ENCODE measurements at places on chromosomes 2 and 18.
A peak's percentile ranks its signal among the peaks of the same experiment; 100 is the strongest.

GRCh38 chr2:190996947-190997346 is 17.0 kb downstream of the STAT1 start:
- DNase-seq, result no peak

DNA sequence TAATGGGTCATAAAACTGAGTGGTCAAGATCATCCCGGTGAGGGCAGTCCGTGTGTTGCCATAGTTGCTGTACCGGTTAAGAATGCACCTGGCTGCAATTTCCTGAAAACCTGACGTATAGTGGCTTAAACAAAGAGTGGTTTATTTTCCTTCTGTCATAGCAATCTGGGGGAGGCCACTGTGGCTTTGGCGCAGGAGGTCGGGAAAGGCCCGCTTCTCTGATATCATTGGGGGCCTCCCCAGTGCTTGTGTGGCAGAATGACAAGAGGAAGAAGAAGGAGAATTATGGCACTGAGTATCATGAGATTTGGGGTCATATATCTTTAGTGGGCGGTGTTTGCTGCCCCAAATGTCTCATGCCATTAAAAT is 4.4 kb downstream of the C2orf92 start:
- no peak for DNase-seq

DNA sequence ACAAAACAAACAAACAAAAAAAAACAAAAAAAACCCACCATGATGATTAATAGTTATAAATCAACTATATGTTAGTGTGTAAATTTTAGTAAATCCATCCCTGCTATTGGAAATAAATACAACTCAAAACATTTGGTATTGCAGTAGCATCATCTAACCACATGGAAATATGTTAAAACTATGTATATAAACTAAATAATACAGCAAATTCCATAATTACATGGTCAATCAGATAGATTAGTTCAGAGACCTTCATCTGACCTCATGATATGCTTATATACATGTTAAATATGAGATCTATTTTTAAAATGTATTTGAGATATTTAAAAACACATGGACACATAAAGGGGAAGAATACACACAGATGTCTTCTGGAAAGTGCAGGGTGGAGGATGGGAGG is 384.2 kb downstream of the TMX3 start:
- DNase-seq, result no peak

DNA sequence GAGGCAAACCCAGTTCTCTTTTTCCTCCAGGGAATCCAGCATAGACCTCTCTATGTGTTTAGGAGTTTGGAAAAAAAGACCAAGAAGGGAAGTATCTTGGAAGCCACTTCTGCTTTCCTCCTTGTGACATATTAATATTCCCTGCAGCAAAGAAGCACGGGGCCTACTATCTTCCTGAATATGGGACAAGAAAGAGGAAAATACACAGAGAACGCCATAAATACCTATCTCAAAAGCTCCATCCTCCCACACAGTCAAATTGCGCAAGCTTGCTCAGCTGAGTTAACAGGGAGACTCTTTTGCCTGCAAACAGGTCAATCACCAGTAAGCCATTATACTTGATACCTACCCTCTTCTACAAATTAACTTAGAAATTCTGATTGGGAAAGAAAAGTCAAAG is 16.7 kb upstream of the RAPH1 start:
- DNase-seq, result peak; percentile 27

DNA sequence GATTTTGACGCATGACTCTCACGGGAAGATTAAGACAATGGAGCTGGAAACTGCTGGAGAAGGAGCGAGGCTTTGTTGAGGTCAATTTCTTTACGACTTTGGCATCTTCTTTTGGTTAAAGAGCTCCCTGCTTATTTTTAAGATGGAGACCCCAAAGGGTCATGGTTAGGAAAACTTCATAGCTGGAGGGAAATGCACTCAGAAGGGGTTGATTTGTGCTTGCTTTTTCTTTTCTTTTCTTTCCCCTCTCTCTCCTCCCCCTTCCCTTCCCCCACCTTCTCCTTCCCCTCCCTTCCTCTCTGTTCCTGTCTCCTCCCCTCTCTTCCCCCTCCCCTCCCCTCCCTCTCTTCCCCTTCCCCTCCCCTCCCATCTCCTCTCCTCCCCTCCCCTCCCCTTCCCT is 79.0 kb downstream of the TNP1 start:
- DNase-seq, result no peak

DNA sequence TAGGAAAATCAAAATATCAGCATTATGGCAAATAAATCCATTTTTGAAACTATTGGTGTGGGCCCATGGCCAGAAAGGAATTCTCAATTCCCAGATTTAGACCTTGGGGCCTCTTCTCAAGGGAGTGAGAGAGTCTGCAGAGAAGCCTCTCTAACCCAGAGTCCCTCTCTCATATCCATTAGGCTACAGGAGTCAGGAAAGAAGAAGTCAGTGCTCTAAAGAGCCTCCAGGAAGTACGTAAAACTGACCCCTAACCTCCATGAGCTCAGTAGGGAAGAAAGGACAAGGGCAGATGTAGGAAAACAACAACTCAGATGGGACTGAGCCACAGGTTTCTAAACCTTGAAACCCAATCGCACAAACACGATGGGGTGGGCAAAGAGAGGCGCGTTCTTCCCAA is 479.9 kb upstream of the TNP1 start:
- no peak for DNase-seq

DNA sequence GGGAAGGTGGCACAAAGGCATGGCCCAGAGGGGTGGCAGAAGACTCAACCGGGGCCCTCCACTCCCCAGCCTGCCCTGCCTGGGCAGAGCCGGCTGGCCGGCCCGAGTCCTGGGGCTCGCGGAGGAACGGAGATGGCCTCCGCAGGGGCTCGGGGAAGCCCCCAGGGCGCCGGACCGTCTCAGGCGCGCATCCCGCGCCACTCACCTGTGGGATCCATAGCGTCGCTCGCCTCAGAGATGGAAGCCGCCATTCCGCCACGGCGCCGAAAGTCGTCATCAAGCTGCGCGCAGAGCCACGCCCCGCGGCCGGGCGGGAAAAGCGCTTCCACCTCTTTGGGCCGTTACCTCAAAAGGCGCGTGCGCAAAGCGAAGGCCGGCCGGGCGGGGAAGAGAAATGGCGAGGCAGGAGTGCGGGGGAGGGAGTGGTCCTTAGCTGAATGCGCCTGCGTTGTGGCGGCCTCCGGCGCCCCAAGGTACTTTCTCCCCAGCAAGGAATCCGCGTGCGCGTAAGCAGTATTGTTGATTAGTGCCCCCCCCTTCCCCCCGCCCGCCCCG is at the start of gene SMPD4:
Gene SMPD4, minus strand, starts transcription at position 278 of the 555 bp plus-strand sequence. CDS start 5,010 bp downstream, outside the sequence.
- peak; percentile 91 for DNase-seq

DNA sequence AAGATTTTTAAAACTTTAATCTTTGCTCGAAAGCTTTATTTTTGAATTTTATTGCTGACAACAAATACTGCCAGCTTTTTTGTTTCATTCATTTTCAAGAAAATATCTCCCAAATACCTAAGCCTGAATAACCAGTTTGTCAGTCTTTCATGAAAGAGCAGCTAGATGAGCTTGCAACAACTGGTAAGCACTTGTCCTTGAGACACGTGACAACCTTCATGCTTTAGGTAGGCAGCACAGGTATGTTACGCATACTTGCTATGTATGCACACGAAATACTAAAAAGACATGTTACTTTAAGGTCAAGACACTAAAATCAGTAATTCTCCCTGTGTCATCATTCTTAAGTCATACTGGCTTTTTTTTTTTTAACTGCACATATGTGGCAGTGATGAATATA is 12.3 kb downstream of the CEBPZ start:
- DNase-seq, result no peak

- no peak for DNase-seq
Observed at GRCh38 chr2:129731907-129732629, 247.4 kb upstream of the RAB6C start.

- DNase-seq, result peak; percentile 71
Observed at GRCh38 chr2:218387369-218388194, 5.5 kb downstream of the SLC11A1 start.

- no peak for DNase-seq
Observed at GRCh38 chr2:42949125-42949524, 156.7 kb upstream of the HAAO start.

DNA sequence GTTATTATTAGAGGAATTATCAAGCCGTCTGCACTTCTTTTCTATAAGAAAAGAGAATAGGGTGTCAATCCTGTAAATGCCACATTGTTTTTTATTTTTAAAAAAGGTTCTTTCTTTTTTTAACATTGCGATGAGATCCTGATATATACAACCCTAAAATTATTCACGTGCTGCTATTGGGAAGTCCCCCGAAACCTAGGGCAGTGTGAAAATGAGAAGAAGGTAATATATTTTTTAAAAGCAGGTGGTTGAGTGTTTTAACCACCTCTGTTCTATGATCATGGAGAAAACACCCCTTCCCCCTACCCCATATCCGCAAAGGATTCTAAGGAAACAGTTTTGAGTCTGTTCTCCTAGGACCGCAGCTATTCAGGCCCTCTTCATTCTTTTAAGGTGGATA is 94.5 kb upstream of the KLHL14 start:
- no peak for DNase-seq

DNA sequence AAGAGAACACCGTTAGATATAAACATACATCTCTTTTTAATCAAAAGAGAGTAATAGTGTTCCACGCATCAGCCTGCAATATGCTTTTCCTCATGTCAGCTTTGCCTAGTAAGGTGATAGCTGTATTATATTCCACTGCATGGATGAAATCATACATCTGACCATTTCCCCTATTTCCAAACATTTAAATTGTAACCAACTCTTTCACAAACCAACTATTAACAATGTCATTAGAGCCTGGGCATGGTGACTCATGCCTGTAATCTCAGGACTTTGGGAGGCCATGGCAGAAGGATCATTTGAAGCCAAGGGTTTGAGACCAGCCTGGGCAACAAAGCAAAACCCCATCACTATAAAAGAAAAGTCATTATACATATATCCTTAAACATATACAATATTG is 284.8 kb downstream of the BCL11A start:
- no peak for DNase-seq

DNA sequence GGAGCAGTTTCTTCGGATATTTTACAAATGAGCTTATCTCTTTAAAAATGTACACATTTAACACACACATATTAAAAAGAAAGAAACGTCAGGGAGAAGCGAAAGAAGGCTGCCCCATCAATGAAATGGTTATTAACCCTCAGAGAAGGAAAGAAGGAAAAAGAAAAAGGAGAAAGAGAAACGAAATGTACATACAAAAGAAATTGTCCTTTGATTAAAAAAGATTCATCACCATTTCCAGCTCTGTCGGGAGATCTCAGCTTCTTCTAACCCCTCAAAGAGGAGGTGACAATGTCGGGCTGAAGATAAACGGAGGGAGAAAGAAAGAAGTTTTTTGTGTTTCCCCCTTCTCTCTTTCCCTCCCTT is 1.5 kb downstream of the IKZF2 start:
- no peak for DNase-seq

GRCh38 chr2:166360906-166361305 is 14.8 kb downstream of the SCN9A start:
- no peak for DNase-seq

GRCh38 chr2:236986524-236987330 is 99.0 kb upstream of the COPS8 start:
- DNase-seq, result no peak

DNA sequence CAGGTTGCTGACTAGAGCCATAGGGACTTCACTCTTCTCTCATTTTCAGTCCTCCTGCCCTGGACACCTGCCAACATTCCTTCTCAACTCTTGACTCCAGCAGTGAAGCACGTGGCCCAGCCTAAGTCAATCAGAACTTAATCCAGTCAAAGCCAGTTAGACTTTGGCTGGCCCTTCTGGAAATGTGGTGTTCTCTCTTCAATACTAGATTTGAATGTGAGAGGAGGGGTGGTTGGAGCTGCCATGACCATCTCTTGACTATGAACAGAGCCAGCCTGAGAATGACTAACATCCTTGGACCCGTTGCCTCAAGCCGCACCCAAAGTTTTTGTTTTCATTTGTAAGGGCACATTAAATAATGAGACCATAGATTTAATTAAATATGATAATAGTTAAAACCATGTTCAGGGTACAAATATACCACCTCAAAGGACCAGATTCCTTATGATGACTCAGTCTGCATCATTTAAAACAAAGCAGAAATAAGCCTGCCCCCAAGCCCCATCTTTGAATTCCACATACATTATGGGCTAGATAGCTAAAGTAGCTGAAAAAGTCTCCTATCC is 49.7 kb upstream of the RASGRP3 start:
- DNase-seq, result peak; percentile 72

DNA sequence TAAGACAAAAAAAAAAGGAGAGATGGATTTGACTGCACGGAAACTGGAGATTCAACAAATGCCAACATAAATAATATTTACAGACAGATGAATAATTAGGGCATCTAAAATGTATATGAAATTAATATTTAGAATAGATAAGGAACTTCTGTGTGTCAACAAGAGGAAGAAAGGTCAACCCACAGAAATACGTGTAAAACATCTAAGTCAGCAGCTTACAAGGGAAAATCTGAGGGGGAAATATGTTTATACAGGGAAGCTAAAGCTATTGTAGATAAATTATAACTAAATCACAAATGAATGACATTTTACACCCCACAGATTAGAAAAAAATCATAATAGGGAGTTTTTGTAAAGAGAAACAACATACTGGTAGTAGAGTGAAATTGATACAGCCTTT is 159.9 kb downstream of the PIEZO2 start:
- DNase-seq, result no peak

DNA sequence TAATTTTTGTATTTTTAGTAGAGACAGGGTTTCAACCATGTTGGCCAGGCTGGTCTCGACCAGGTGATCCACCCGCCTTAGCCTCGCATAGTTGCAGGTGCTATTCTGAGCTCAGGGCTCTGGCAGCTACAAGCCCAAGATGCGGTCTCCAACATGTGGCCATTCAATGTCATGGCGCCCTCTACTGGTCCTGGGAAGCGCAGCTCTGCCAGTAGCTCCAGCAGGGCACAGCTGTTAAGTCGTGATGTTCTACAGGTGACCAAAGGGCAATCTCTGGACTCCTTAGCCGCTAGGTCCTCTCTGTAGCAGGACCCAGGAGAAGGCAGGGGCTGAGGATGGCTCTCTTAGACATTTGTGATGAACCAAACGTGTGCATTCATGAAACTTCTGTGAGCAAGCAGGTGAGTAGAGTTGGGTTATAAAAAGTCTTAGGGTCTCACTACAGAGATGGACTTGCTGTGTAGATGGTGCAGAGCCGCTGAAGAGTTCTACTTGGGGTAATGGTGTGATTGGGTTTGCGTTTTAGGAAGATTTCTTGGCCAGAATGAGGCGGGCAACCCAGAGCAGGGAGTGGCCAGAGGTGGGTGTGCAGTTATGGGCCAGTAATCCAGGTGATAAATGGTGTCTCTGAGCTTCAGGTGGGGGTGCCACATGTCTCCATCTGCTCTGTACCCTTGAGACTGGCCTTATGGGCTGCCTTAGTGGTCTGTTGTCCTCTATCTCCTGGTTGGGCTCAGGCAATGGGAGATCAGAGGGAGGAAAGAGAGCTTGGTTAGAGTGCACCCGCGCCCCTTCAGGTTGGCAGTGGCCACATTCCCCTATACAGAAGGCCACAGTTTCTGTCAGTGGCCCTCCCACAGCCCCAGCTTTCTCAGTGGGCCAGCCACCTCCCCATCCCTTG is 31.0 kb downstream of the IL37 start:
- peak; percentile 67 for DNase-seq

GRCh38 chr2:135198481-135198880 is 146.4 kb downstream of the RAB3GAP1 start:
- no peak for DNase-seq

GRCh38 chr2:189657867-189658266 is 3.4 kb upstream of the ASNSD1 start:
- no peak for DNase-seq

- peak; percentile 92 for DNase-seq
Observed at GRCh38 chr18:10525697-10526560, at the start of gene NAPG. NAPG (plus strand) TSS chr18:10526027; CDS start chr18:10526103, 76 bp downstream.

GRCh38 chr2:185221-185620 is 78.6 kb downstream of the SH3YL1 start:
- no peak for DNase-seq

- DNase-seq, result no peak
Observed at GRCh38 chr2:142585785-142586184, 291.7 kb upstream of the KYNU start.

Data from HCEC 1CT (cell line).